ENCODE measurements at places on chromosomes 16 and 17.

DNA sequence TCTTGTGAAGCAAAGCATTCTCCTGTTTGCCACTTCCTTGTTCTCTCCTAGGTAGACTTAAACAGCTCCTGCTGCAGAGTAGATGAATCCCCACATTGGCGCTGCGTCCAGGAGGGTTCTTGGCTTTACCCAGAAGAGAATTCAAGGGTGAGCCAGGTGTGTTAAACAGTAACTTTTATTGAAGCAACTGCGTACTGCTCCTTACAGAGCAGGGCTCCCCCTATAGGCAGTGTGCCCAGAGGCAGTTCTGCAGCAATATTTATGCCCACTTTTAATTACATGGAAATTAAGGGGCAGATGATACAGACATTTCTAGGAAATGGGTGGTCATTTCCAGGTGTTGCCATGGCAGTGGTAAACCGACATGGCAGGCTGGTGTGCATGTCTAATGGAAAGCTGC lies 987.6 kb upstream of the RBFOX1 start:
- no peak for DNase-seq

GRCh38 chr16:12240036-12240435 lies 263.5 kb downstream of the SNX29 start:
- DNase-seq, result no peak

DNA sequence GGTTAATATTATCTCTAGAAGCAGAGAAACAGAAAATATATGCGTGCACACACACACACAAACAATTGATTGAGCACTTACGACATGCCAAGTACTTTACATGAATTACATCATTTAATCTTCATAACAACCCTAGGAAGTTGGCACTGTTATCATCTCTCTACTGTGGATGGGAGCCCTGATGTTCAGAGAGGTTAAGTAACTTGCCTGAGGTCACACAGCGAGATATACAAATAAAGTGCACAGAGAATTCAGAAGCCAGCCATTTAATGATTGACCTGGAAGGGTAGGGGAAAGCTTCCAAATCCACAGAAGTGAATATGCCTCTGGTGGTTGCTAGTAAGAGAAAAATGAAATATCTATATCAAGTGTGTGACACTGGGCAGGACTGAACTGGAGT lies 37.5 kb upstream of the GPR139 start:
- DNase-seq, result no peak

GRCh38 chr17:10648956-10649355 lies 8.2 kb downstream of the MYH3 start:
- DNase-seq, result no peak

- no peak for DNase-seq
Measured at GRCh38 chr16:13552062-13552959, 367.6 kb upstream of the ERCC4 start.

- no peak for DNase-seq
Measured at GRCh38 chr17:28735242-28735722, 6.7 kb downstream of the NEK8 start.

- DNase-seq, result no peak
Measured at GRCh38 chr16:30110661-30111060, 2.7 kb downstream of the GDPD3 start.
